ENCODE measurements at places on chromosomes 7 and 10.

DNA sequence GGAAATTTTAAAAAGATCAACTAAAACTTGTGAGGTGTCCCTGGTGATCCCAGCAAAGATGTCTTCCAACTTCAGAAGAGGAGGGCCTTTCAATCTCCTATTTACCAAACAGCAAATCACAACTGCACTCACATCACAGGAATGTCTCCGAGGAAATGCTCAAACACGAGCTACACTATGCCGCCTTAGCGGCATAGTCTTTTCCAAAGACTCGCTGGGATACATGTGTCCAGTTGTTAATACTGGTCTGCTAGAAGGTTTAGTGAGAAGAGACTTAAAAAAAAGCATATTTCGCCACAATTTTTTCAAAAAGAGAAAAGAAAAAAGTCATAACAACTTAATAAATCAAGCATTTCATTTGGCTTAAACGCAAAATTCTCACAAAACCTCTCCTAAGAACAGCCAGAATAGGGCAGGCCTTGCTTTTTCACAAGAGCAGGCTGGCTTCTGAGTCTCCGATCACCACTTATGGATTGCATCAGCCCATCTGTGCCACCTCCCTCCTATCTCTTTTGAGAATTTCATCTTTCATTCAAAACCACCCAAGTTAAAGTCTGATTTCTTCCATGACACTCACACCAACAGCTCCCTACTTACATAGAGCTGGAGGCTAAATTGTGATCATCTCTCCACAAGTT is 66.1 kb downstream of the GNA12 start:
- DNase-seq: no peak

GRCh38 chr7:54342458-54342857 is 199.7 kb upstream of the VSTM2A start:
- DNase-seq: no peak

DNA sequence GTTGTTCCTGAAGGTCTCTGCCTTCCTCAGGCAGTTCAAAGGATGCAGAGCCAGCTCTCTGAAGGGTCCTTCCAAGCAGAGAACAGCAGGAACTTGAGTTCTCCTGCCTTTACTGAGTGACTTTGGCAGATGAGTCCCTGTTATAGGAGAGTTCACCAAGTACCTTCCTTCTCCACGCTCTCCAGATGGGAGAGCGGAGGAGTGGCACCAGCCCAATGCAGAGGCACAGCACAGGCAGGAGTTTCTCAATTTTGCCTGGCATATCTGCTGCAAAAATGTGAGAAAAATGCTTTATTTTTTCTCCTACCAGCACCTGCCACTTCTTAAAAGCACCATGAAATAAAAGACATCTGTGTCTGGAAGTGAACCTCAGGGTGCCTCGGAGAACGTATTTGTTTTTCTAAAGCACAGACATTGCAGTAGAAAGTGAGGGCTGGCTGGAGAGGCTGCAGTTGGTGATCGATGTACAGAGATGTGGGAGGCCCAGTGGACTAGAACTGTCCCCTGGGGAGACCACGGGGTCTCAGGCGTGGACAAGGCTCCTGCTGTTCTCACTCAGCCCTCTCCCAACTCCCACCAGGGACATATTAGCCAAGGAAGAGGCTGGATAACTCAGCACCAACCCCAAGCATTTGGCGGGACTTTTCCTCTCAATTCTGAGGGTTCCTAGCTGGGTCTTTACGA is 174.5 kb downstream of the WDR37 start:
- DNase-seq: no peak

- no peak for DNase-seq
These were observed 36.9 kb upstream of the CCDC3 start for GRCh38 chr10:13038391-13038790.

- DNase-seq: no peak
These were observed 15.2 kb upstream of the PARD3 start for GRCh38 chr10:34830217-34830822.

- no peak for DNase-seq
These were observed 39.0 kb downstream of the DIP2C start for GRCh38 chr10:650441-650851.

DNA sequence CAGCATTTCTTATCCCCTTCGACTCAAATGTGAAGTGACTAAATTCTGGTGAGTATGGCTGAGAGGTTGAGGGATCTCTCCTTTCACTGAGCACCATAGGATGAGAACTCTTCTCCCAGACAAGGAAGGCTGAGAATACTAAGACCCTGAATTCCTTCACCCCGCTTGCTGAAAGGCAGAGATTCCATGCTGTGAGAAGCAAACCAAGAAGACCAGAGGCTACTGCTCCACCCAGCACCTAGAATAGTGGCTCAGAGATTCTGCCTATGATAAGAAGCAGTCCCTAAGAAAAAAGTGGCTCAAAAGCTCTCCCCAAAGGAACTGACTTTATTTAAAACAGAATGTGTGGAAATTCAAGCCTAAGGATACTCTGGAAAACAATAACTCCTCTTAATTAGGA is 26.7 kb upstream of the WNT2 start:
- DNase-seq: no peak

DNA sequence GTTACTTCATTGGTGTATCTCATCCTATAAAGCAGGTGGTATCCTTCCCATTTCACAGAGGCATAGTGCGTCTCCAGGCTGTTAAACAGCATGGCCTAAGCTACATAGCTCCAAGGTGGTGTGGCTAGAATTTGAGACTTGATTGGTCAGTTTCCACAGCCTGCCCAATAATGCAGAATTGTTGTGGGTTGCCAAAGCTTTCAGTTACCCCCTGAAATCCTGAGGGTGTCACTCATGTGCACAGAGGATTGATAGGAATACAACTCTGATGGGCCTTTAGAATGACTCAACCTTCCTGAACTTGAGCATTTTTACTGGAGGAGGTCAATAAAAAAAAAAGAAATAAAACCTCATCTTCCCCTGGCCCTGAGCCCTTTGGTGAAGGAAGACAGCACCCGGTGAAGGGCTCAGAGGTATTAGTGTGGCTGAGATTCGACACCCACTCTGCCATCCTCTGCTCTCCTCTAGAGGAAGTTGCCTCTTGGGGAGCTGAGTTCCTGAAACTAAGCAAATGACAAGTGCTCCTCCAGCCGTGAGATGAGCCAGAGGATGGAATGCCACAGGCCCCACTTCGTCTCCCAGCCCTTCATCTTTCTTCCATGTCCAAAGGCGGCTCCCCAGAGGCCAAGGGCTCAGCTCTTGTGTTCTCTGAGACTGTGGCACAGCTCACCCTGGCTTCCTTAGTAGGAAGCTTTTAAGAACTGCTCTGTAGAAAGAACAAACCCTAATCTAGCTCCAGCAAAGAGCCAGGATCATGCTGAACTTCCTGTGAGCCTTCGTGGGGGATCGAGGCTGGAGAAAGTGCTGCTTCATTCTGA is 1.0 kb downstream of the ACSL5 start:
- no peak for DNase-seq

DNA sequence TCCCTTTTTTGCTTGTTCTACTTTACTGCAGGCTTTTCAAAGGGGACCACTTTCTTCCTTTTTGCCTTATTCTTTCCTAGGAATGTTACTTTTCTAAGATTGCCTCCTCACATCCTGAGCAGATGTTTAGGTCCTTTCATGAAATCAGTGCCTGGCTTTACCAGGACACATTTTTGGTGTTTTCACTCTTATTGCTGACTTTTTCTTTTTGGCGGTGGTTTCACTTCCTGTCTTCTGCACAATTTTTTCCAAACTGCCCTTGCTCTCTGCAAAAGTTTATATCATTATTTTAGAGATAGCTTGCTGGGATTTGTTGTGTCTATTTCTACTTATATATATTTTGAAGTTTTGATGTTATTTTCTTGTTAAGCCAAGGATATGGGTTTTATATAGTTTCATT is 332.2 kb upstream of the MTPN start:
- no peak for DNase-seq

DNA sequence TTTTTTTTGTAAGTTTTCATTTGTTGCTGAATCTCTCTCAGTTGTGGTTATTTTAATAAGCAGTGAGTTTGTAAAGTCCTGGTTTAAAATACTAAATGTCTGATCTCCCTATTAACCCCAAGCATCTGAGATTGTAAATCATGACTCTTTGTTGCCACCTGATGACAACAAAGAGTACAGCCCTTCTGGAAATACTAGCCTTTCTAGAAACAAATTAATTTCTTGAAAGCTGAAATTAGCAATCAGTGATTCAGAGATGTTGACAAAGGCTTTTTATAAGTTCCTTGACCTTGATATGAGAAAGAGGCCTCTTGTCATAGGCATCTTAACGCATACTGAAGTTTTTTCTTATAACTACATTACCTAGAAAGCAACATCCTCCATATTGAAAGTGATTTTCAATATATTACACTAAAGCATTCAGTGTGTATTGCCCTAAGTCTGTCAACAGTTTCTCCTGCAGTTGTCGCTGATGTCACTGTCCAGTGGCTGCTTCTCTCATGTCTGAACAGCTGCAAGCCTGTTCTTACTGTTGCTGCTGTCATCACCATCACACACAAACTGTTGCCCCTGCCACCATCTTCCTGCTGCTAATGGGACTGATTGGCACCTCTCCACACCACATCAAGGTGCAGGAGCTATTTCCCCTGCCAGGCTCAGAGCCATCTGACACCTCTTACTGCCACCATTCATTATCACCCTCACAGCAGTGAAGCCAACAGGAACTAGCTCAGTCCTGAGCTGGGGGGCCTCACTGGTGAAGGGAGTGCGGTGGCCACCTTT is 95.1 kb upstream of the LRGUK start:
- no peak for DNase-seq

GRCh38 chr7:11747715-11748485 is 84.1 kb downstream of the THSD7A start:
- no peak for DNase-seq

GRCh38 chr7:23472956-23473843 is 2.9 kb upstream of the IGF2BP3 start:
- no peak for DNase-seq

- DNase-seq: no peak
These were observed 170.1 kb upstream of the SEMA3A start for GRCh38 chr7:84364708-84365107.

GRCh38 chr10:63105225-63106110 is 27.7 kb upstream of the NRBF2 start:
- DNase-seq: no peak

DNA sequence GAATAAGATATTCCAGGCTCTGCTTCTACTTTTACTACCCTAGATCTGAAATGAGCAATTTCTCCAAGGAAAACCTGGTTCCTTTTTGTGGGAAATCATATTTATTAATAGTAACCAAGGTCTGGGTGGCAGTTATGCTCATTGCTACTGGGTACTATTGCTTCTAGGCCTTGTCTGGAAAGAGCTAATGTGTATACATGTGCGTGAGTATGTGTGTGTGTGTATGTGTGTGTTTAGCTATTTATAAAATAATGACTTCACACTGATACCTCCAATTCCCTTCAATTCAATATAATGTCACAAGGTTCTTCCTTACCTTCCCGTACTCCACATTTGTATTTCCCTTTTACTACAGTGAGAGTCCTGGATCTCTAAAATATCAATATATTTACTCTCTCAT is 26.0 kb upstream of the PLCE1 start:
- no peak for DNase-seq

DNA sequence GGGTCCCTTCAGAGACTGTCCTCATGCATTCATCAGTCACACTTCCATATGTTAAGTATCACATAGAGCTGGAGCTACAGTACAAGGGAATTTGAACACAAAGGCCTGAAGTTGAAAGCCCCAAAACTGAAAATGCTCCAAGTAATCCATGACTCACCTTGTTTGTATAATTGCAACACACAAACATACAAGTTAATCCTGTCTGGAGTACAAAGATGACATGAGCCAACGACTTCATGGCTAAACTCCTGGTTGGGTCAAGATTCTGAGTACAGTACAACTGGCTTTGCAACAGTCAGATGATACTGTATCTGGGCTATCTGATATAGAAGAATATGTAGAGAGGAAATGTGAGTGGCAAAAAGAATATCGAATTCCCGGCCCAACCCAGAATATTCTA is 73.1 kb upstream of the AASS start:
- DNase-seq: no peak

DNA sequence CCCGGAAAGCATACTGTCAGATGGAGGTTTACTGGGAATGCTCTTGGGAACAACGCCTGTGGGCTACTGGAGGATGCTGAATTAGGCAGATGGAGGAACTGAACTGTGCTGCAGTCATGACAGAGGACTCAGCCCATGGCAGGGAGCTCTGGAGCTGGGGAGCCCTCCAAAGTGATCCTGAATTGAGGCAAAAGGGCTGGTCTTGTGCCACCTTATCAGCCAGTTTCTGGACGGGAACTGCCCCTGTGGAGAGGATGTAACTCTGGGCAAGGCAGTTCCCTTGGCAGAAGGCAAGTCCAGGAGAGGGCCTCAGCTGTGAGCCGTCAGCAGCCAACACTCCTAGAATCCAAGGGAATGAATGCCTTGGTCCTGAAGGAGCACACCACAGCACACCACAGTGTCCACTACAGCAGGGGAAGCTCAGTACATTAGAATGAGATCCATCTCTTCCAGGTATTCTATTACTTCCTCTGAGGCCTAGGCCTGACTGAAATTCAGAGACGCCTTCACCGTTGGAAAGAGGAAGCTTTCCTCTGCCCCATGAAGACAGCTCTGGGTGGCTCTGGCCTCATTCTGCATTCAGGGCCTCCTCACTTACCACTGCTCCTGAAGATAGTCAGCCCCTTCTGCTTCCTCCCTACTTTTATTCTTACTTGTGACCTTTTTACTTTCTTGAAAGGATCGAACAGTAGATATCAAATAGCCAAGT is 139.6 kb upstream of the GPR26 start:
- DNase-seq: no peak

- no peak for DNase-seq
These were observed 8.9 kb upstream of the ACSL5 start for GRCh38 chr10:112365014-112365432.

DNA sequence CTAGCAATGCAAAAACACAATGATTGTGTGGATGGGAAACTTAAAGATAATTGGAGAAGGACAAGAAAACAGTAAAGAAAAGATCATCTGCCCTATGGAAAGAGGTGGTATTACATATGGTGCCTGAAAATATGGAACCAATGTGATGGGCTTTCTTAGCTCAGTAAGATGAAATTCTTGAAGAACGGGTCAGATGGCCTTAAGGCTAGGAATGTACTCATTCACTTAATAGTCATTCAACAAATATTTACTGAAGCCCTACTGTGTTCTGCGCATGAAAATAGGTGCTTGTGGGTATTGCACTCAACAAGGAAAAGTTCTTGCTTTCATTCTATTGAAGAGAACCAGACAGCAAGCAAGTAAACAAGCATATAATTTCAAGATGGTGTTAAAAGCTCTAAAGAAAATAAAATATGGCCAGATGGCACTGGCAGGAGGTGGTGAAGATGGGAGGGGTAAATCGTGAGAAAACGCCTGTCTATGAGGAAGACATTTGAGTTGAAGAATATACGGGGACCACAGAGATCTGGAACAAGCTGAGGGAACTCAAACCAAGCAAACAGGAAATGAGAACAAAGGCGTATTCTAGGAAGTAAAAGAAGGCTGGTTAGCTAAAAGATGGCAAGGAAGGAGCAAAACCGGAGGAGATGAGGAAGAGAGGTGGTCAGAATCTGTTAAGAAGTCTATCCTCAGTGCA is 179.7 kb downstream of the ANK3 start:
- no peak for DNase-seq

- DNase-seq: no peak
These were observed 728 bp downstream of the PARD3 start for GRCh38 chr10:34814223-34814912.

All from stimulated activated CD4-positive, alpha-beta T cell treated with anti-CD3 and anti-CD28 coated beads, TNF-alpha, amount 100 ng/mL, for 1 hour (primary cell).